ENCODE measurements at places on chromosomes 3 and 15.

GRCh38 chr15:101246824-101247745 is 4.8 kb downstream of the CHSY1 start:
- no peak overlapping the region for H3K4me3 ChIP-seq
- no peak overlapping the region for H3K27ac ChIP-seq
- no peaks in the 10 kb centered on the region for H3K27me3 ChIP-seq
- H3K4me1 ChIP-seq = peaks cover 43% of the 10 kb centered on the region
- no peak for DNase-seq

GRCh38 chr3:170100944-170101343 is 63.1 kb downstream of the GPR160 start:
- H3K27ac ChIP-seq = no peak overlapping the region
- no peaks in the 10 kb centered on the region for H3K27me3 ChIP-seq
- no peak overlapping the region for H3K4me3 ChIP-seq
- H3K36me3 ChIP-seq = peaks cover 76% of the 10 kb centered on the region

DNA sequence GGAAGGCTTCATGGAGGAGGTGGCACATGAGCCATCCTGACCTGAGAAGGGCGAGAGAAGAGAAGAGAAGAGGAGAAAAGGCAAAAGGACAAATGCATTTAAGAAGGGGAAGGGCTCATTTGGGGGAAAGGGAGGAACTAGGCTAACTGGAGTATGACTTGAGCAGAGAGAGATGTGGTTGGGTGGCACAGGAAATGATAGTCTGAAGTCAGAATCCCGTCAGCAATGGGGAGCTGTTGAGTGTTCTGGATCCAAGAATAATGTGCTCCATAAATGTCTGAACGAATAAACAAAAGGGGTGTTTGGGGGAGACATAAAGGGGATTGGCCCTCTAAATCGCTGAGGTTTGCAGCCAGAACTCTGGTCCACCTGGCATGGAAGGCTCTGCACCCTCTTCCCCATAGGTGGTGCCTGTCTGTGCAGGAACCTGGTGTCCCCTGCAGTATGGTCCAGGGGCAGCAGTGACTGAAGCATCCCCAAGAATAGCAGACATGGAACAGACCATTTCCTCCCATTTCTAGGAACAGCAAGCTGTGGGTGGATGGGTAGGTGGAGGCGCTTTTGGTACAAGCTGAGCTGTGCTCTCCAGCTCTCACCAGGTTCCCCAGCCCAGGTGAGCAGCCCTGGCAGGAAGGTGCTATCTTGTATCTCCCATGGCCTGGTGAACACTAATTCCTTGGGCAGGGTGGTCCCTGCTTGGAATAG is 15.2 kb downstream of the CORO2B start:
- no peaks in the 10 kb centered on the region for H3K4me1 ChIP-seq
- H3K4me3 ChIP-seq = no peak overlapping the region
- H3K27me3 ChIP-seq = no peaks in the 10 kb centered on the region
- no peak overlapping the region for H3K27ac ChIP-seq
- no peak for DNase-seq
- no peaks in the 10 kb centered on the region for H3K36me3 ChIP-seq

GRCh38 chr3:23611737-23612295 is 193.9 kb upstream of the UBE2E1 start:
- H3K27me3 ChIP-seq = no peaks in the 10 kb centered on the region
- H3K4me3 ChIP-seq = peak overlapping the region; percentile 45

GRCh38 chr3:120688121-120688520 is 6.1 kb upstream of the HGD start:
- H3K36me3 ChIP-seq = no peaks in the 10 kb centered on the region
- H3K27ac ChIP-seq = no peak overlapping the region
- H3K27me3 ChIP-seq = no peaks in the 10 kb centered on the region
- H3K4me3 ChIP-seq = no peak overlapping the region

DNA sequence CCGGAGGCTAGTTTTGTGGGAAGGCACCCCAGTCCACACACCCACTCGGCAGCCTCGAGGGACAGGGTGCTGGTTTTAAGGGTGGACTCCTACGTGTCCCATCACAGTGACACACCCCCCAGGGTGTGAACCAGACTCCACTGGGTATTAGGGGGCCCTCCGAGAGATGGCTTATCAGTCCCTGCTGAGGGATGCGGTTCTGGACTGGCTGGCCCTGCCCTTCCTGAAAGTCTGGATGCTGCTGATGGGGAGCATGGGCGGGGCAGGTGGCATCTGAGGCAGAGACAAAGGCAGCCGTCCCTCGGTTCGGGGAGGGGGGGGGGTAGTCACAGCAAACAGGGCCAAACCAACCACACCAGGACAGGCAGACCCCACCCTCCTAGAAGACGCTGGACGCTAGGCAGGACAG is 939 bp upstream of the ULK3 start:
- peak overlapping the region; percentile 77 for H3K4me3 ChIP-seq
- peak overlapping the region; percentile 96 for H3K27ac ChIP-seq
- H3K36me3 ChIP-seq = peaks cover 39% of the 10 kb centered on the region
- no peak for DNase-seq

DNA sequence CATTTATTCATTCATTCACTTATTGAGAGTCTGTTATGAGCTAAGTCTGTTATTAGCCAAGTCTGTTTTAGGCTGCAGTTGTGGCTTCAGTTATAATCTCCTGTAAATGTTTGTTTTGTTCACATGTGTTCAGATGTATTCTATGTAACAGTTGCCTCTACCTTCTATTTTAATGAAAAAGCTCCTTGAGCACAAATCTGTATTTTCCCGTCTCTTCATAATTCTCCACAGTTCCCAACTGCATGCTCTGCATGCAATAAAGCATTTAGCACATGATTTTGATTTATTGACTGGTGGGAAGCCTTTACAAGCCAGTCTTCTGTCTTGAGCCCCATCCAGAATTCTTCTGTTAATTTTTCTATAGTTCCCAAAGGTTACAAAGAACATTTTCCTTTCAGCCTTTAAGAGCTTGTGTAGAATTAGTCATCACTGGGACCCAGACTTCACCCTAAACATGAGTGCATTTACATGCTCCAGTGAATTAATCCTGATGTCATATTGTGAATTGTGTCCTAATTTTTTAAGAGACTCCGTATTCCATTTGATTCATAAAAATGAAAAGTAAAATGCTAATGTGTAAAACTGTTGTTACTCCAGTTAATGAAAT is 122.3 kb upstream of the NR2E3 start:
- H3K36me3 ChIP-seq = no peaks in the 10 kb centered on the region
- DNase-seq = no peak
- H3K4me1 ChIP-seq = peaks cover 9% of the 10 kb centered on the region
- no peaks in the 10 kb centered on the region for H3K27me3 ChIP-seq

DNA sequence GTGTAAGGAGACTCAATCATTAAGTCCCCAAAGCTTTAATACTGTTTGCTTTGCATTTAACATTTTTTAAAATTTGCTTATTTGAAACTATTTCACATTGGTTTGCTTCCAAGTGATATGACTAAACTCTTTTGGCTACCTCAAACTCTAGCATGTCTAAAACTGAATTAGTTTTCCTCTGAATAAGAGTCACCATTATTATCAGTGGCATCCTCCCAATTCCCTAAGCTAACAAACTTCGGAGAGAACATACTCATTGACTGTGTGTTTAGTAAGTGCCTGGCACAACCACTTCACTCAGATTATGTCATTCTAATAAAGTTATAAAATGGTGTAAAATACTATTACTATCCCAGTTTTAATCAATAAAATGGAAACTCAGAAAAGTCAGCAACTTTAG is 21.9 kb downstream of the ATOSA start:
- DNase-seq = no peak
- H3K27ac ChIP-seq = peak overlapping the region; percentile 85
- no peaks in the 10 kb centered on the region for H3K36me3 ChIP-seq
- peaks cover 98% of the 10 kb centered on the region for H3K4me1 ChIP-seq
- H3K27me3 ChIP-seq = no peaks in the 10 kb centered on the region

DNA sequence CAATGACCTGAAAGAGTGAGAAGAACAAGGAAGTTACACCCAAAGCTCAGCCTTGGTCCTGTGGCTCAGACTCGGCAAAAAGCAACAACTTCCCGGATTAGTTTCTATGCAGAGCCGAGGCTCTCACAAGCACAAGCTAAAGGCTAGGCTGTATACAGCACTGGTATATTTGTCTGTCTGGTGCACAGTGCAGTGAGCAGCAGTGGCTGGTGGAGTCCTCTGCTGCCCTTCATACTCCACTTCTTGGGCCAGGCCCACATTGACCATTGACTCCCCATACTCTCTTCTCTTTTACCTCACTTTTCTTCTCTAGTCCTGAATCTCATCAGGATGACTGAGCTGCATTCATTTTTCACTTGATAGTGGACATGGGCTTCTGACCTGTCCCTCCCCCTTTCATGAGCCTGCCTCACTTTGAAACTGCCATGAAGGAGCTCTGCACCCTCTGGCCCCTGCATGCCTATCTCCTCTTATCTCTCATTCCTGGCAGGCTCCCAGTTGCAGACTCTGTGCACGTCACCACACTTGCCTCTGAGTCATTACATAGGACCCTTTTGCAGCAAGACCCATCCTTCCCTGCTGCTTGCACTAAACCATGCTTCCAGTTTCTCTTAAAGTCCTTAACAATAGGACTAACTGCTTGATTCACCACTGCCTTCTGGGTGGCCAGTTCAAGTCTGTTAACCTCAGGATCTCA is 379.3 kb downstream of the NTRK3 start:
- H3K27ac ChIP-seq = no peak overlapping the region
- H3K4me3 ChIP-seq = no peak overlapping the region
- no peaks in the 10 kb centered on the region for H3K36me3 ChIP-seq
- no peaks in the 10 kb centered on the region for H3K27me3 ChIP-seq
- no peak for DNase-seq

DNA sequence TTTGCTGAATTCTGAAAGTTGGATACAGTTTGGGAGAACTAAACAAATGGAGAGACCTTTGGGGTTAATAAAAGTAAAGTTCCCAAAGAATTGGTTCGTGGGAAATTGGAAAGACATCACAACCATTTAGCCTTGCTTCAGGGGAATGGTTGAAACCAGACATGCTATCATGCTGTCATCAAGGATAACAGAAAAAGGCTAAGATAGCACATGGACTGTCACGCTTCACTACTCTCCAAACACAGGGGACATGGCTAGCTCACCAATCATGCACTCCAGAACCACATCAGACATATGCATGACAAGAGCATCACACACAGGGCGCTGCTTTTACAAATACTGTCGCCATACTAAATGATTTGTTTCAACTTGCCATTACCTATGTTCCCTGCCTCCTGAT is 671.7 kb upstream of the ROBO1 start:
- H3K36me3 ChIP-seq = no peaks in the 10 kb centered on the region
- no peaks in the 10 kb centered on the region for H3K4me1 ChIP-seq
- H3K4me3 ChIP-seq = no peak overlapping the region
- DNase-seq = no peak

DNA sequence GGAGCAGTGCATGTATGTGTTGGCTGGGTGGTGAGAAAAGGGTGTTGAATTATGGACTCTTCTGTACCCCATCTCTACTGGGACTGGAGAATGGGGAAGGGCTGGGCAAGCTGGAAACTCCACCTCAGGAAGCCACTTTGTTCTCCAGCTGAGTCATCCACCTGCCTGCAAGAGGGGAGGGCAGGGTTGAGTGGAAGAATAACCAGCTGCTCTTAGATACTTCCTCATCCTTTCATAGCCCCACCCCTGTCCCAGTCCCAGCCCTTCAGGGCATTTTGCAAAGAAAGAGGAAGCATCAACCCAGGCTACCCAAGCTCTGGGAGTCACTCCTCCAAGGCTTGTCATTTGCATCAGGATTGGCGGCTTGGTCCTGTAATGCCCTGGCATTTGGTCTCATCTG is 33.1 kb downstream of the RAB11A start:
- DNase-seq = peak; percentile 40
- no peaks in the 10 kb centered on the region for H3K4me1 ChIP-seq
- H3K36me3 ChIP-seq = peaks cover 36% of the 10 kb centered on the region
- H3K27ac ChIP-seq = no peak overlapping the region

DNA sequence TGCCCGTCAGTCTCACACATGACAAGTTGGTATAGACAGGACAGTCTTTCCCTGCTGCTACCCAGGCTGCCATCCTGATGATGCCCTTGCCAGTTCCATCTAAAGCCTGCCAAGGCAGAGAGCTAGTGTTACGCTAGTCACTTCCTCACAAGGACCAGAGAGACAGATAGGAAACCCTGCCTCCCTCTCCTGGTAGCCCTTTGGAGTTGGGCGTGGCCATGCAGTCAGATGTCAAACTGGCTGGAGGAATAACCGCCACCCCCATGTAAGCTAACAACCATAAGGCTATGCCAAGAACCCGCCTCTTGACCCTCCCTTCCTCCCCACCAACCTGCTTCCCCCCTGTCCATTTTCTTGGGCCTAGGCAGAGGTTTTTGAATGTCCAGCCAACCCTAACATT is 2.8 kb downstream of the TMEM115 start:
- no peaks in the 10 kb centered on the region for H3K27me3 ChIP-seq
- peak overlapping the region; percentile 99 for H3K4me3 ChIP-seq
- peaks cover 40% of the 10 kb centered on the region for H3K36me3 ChIP-seq
- H3K27ac ChIP-seq = peak overlapping the region; percentile 94
- DNase-seq = peak; percentile 70
- peaks cover 50% of the 10 kb centered on the region for H3K4me1 ChIP-seq

DNA sequence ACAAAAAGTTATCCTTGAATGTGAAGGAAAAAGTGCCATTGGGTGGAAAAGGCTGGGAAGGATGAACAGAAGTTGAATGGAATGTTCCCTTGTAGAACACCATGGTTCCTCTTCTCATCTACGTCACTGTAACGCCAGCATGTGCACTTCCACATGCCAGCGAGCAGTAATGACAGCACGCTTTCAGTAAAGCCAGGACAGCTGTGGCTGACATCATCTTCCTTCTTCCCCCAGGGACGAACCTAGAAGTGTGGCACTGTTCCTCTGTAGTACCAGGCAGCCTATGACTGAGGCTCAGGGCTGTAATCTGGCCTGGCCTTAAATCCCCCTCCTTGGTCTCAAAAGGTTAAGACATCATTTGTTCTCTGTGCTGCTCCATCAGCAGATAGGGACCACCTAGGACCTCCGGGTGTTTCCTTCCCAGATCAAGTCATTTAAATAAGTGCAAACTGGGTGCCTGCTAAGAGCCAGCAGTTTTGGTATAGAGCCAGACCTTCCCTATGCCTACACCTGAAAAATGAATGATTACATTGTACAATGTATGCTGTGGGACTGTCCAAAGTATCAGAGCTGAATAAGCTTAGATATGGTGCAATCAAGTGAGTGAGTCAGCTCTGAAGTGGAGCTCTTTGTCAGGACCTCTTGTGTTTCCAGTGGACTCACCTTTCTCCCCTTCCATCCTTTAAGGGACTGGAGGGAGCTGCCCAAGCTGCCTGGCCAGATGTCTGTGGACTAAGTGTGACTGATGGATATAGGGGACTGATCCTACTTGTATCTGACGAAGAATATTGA is 5.6 kb upstream of the SRPRB start:
- no peaks in the 10 kb centered on the region for H3K27me3 ChIP-seq
- H3K36me3 ChIP-seq = no peaks in the 10 kb centered on the region
- no peak overlapping the region for H3K4me3 ChIP-seq
- DNase-seq = peak; percentile 22
- no peaks in the 10 kb centered on the region for H3K4me1 ChIP-seq
- no peak overlapping the region for H3K27ac ChIP-seq
